ENCODE measurements at places on chromosomes 5 and 9.

DNA sequence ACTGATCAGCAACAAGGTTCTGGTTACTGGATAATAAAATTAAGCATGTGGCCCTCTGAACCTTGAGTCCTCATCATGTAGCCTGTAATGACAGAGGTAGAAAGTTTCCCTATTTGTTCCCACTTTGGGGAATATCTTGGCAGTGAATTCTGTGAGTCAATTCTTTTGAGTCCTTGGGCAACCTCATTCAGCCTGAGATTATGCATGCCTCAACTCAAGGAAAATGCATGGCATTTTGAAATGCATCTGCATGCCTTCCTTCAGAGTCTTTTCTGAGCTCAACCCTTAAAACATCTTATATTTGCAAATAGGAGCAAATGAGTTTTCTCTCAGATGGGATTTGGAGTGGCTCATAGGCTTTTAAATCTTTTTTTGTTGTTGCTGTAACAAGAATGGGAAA, 218.1 kb upstream of the CD180 start:
- DNase-seq: no peak

GRCh38 chr5:132466433-132467286, 23.9 kb downstream of the IRF1 start:
- DNase-seq: no peak

GRCh38 chr5:135012951-135013391, 21.1 kb downstream of the PITX1 start:
- no peak for DNase-seq

GRCh38 chr9:134418354-134418753, 92.1 kb downstream of the RXRA start:
- DNase-seq: no peak

DNA sequence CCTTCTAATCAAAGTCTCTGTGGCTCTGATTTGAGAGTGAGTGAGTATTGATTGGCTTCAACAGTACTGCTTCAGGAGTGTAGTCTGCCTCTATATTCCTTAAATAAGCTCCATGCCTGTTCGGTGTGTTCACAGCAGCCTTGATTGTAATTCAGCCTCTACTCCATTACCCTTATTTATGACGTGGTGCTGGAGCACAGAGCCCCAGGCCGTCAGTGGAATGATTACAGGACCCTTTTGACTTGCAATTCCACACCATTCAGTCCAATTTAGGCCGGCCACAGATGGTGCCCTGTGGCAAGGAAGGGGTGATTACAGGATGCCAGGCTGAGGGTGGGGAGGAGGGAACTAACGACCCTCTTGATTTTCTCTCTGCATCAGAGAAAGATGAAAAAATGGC, 110.3 kb downstream of the ASTN2 start:
- DNase-seq: no peak

DNA sequence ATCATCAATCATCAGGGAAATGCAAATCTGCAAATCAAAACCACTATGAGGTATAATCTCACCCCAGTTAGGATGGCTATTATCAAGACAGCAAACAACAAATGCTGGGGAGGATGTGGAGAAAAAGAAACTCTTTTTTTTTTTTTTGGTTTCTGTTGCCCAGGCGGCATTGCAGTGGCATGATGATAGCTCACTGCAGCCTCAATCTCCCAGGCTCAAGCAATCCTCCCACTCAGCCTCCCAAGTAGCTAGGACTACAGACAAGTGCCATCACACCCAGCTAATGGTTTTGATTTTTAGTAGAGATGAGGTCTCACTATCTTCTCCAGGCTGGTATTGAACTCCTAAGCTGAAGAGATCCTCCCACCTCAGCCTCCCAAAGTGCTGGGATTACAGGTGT, 5.4 kb upstream of the CNTRL start:
- DNase-seq: no peak
